ENCODE measurements at places on chromosomes 6 and 20. TPM values are rescaled to one million over a fixed set of nuclear protein-coding genes. Genes with fewer than 3 reads are reported as not detected.
A peak's percentile ranks its signal among the peaks of the same experiment; 100 is the strongest.

The C2 gene
- 451 TPM for total RNA-seq

The HLA-DRB5 gene
- total RNA-seq = 2.1 TPM

The DEFB126 gene
- not detected for total RNA-seq

The GFRA4 gene
- total RNA-seq = not detected

The SALL4 gene
- total RNA-seq = 1.3 TPM

The MEP1A gene
- not detected for total RNA-seq

The TAF4 gene
- total RNA-seq = 11.3 TPM

The TRIM31 gene
- not detected for total RNA-seq

DNA sequence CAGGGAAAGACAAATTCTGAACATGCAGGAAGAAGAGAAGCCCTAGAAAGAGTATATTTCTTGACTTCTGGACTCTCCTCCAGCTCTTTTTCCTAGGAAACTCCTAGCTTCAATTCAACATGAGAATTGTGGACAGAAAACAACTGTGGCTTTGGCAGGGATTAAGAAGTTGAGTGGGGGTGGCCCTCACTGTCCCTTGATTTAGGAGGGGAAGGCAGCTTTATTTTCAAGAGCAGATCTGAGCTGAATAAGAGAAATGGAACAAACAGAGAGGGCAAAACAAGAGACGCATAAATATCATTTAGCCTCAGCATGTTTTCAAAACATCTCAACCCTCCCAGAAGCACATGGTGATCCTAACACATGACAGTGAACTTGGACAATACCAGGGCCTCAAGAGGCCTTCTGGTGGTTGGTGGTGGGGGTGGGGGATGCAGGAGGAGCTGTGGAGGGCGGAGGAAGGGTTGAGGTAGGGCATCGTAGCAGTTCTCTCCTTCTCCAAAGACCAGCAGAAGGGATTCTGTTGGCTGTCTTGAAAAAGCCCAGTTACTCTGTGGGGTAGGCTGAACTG lies 21.1 kb upstream of the TAGAP start:
- DNase-seq = no peak

GRCh38 chr6:114718716-114719270 lies 376.0 kb upstream of the HS3ST5 start:
- DNase-seq = no peak

GRCh38 chr20:47328129-47328528 lies 28.4 kb downstream of the ZMYND8 start:
- no peak for DNase-seq

GRCh38 chr20:23445596-23446217 lies 6.2 kb downstream of the CSTL1 start:
- no peak for DNase-seq

- DNase-seq = no peak
Measured at GRCh38 chr6:53360093-53360912, 11.6 kb upstream of the ELOVL5 start.

GRCh38 chr20:59004763-59005522 lies 2.1 kb downstream of the CTSZ start:
- DNase-seq = peak; percentile 86

GRCh38 chr6:20868397-20869096 lies 334.3 kb downstream of the CDKAL1 start:
- no peak for DNase-seq

- DNase-seq = no peak
Measured at GRCh38 chr6:135946674-135947073, 95.2 kb downstream of the PDE7B start.

GRCh38 chr20:48847498-48848205 lies 19.9 kb upstream of the PREX1 start:
- DNase-seq = no peak

- DNase-seq = peak; percentile 63
Measured at GRCh38 chr20:49676581-49677291, 36.9 kb downstream of the B4GALT5 start.

GRCh38 chr20:2972126-2972525 lies 71.3 kb upstream of the GNRH2 start:
- no peak for DNase-seq

DNA sequence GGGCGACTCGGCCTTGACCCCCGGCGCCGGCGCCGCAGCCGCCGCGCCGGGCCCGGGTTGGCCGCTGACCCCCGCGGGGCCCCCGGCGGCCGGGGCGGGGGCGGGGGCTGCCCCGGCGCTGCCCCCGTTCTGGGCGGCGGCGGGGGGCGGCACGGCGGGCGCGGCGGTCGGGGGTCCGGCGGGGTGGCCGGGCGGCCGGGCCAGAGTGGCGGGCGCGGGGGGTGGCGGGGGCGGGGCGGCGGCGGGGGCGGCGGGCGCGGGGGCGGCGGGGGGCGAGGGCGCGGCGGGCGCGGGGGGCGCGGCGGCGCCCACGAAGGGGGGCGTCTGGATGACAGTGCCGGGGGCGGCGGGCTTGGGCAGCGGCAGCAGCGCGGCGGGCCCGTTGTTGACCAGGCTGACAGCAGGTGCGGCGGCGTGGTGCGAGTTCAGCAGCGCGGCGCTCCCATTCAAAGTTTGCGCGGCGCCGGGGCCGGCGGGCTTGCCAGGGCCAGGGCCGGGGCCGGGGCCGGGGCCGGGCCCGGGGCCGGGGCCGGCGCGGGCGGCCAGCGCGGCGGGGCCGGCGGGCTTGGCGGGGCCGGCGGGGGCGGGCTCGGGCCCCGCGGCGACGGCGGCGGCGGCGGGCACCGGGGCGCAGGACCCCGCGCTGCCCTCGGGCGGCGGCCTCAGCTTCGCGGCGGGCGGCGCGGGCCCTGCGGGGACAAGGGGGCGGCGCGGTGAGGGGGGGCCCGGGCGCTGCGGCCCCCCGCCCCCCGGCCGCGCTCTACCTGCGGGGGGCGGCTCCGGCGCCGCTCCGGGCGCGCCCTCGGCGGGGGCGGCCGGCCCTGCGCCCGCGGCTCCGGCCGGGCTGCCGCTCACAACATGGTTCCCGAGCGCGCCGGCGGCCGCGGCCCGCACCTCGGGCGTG lies 659 bp downstream of the TAF4 start:
- DNase-seq = no peak

DNA sequence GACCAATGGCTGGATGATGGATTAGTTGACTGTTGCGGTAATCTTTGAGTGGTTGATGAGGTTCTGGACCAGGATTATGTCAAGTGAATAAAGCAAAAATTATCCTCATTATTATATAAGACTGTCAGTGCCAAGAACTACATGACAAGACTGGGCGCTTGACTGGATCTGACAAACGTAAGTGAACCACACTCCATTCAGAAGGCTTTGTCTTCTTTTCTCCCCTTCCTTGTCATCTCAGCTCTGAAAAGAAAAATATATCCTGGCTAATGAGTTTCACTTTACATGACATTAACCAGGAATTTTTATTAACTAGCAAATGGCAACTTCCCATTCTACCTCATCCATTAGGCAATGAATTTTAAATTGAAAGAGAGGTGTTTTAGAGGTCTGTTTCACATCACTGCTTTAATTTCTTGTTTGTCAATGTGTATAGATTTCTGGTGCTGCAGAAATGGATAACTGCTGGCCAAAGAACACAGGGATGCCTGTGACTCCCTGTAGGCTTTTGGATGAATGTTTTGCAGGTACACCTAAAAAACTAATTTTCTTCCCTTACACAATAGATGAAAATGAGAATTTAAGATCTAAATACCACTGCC lies 150.1 kb downstream of the ELOVL4 start:
- DNase-seq = no peak

DNA sequence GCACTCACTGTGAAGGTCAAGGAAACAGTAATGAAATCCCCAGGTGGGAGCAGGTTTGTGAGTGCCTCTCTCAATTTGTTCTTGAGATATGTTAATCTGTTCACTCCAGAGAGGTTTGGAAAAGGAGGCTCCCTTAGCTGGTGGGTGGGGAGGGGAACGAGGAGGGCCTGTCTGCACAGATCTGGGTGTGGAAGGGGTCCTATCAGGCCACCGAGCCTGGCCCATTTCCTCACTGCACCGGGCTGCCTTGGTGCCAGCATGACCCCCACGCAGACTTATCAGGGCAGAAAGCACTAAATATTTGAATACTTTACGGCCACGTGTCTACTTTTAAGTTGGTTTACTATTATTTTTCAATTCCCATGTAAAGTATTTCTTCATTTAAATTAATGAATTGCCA lies 8.3 kb downstream of the AGPAT4 start:
- no peak for DNase-seq

- DNase-seq = no peak
Measured at GRCh38 chr6:15962449-15962764, 166.5 kb upstream of the MYLIP start.

DNA sequence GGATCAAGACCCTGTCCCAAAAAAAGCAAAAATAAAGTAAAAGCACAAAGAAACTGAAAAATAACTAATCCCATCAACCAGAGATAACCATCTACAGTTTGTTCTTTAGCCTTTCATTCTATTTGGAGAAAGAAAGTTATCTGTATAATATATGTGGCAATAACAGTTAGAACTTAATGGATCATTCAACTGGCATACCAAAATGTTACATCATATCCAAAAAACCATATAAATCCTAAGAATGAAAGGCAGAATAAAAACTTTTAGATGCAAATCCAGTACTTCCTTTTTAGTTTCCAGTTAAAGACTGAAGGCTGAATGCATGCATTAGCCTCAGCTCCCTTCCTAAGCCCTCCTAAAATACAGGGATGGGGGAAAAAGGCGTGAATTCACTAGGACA lies 25.2 kb downstream of the ILRUN start:
- no peak for DNase-seq

- no peak for DNase-seq
Measured at GRCh38 chr6:104689551-104690205, 170.0 kb downstream of the HACE1 start.

DNA sequence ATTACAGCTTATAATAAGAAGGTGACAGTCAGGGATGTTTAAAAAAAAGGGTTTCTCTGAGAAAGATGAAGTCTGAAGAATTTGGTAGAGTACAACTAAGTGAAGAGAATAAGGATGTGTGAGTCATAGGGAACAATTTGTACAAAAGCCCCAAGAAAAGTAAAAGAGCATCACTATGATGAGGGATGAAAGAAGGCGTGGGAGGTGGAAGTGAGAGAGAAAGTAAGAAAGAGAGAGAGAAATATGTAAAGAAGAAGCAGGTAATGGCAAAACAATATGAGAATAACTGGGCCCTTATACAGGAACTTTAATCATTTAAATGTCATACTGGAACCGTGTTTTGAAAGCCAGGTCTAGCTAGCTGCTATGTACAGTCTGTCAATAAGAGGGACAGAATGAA lies 179.4 kb downstream of the ASCC3 start:
- no peak for DNase-seq

DNA sequence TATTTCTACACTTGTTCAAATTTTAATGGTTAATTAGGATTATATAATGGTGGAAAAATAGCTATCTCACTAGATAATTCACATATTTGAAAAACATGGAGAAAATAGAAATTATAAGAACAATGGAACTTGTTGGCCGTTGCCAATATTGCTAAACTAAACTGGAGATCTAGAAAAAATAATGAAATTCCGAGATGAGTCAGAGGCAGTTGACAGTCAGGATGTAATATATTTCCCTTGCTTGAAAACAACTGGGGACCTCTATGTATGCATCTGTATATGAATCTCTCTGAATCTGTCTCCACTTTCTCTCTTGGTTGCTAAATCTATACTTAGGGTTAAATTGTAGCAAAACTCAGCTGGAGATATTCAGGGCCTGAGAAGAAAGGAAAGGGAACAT lies 1108.2 kb upstream of the GJE1 start:
- no peak for DNase-seq

GRCh38 chr6:25375125-25375524 lies 96.0 kb downstream of the CARMIL1 start:
- DNase-seq = no peak

- DNase-seq = no peak
Measured at GRCh38 chr6:2770171-2770570, 5.0 kb downstream of the WRNIP1 start.

DNA sequence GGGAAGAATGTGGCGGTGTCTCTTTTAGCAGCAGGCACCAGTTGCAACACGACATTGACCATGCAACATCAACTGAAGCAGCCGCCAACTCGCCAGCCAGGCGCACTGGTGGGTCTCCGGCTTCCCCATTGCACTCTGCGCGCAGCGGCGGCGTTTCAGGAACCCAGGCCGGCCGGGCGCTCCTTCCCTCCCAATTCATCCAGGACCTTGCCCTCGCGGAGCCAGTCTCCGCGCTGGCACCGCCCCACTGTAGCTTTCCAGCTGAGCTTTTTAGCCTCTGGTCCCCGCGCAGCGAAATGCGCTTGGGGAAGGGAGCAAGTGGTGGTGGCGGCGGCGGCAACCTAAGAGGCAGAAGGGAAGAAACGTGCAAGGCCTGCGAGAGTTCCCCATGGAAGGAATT lies 297.9 kb upstream of the RIMS1 start:
- no peak for DNase-seq

DNA sequence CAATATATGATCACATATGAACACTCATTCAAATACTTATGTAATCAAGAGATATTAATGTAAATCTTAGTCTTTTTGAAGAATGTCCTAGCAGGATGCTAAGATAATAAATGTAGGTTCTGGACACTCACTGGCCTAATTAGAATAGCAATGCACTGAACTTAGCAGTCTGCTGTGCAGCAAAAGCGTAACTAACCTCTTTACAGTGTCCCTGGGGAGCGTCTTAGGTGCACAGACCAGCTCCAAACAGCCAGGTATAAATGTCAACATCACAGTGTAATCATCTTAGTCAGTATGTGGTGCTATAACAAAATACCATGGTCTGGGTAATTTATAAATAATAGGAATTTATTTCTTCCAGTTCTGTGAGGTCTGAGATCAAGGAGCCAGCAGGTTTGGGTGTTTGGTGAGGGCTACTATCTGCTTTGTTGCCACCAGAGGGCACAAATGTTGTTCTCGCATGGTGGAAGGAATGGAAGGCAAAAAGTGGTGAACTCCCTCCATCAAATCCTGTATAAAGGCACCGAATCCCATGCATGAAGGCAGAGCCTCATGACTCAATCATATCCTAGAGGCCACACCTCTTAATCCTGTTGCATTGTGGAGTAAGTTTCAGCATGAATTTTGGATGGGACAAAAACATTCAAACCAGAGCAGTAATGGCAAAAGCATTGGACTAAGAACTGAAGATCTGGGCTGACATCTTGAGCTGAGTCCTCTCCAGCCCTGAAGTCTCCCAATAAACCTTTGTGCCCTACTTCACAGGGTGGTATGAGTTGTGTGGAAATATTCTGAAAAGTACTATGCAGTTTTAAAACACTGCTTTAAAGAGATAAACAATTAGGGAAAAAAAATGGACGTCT lies 41.8 kb upstream of the FOXO3 start:
- DNase-seq = no peak

DNA sequence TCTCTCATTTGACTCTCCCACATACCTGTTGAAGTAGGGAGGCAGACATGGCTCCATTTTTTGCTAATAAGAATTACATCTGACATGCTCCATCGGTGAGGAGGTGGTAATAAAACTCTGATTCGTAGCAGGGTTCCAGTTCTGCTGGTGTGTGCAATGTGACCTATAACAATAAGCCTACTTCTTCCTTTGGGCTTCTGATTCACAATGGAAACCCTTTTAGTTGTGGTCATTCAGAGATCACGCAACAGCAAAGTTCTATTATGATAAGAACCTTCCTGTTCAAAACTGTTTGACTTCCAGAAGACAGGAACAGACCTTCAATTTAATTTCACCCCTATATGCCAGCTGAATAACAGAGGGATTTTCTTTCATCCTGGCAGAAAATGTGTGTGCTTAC lies 31.4 kb upstream of the GSTA4 start:
- no peak for DNase-seq

- DNase-seq = no peak
Measured at GRCh38 chr6:27471365-27472115, 1.4 kb downstream of the ZNF184 start.
